ENCODE measurements at places on chromosomes 5 and 9. TPM values are rescaled to one million over a fixed set of nuclear protein-coding genes. Genes with fewer than 3 reads are reported as not detected.
A peak's percentile ranks its signal among the peaks of the same experiment; 100 is the strongest.

Gene OBP2B
- not detected for total RNA-seq

DNA sequence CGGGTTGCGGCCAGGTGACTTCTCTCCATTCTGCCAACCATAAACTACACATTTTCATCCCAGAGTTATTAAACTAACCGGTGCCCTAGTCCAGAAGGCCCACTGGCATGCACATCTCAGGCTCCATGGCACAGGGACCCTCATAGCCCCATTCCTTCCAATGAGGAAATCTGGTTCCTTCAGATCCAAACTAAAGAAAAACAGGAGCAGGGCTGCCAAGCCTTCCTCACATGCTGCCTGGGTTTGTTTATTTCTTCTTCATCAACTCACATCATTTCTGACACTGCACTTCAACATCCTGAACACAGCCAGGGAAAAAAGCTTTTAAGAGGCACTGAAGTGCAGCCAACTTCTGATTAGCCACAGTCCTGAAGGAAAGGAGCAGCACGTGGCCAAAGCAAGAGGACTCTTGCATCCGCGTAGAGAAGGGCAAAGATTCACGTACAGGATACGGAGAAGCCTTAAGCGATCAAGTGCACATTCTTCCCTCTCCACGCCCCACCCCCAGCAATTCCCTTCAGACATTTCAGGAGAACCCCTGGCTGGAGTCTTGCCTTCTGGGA lies 22.5 kb downstream of the LHFPL2 start:
- no peak for ATAC-seq

Gene SHISAL2B
- total RNA-seq, result not detected

- peak; percentile 52 for ATAC-seq
Measured at GRCh38 chr9:137804908-137805630, 72.5 kb upstream of the CACNA1B start.

DNA sequence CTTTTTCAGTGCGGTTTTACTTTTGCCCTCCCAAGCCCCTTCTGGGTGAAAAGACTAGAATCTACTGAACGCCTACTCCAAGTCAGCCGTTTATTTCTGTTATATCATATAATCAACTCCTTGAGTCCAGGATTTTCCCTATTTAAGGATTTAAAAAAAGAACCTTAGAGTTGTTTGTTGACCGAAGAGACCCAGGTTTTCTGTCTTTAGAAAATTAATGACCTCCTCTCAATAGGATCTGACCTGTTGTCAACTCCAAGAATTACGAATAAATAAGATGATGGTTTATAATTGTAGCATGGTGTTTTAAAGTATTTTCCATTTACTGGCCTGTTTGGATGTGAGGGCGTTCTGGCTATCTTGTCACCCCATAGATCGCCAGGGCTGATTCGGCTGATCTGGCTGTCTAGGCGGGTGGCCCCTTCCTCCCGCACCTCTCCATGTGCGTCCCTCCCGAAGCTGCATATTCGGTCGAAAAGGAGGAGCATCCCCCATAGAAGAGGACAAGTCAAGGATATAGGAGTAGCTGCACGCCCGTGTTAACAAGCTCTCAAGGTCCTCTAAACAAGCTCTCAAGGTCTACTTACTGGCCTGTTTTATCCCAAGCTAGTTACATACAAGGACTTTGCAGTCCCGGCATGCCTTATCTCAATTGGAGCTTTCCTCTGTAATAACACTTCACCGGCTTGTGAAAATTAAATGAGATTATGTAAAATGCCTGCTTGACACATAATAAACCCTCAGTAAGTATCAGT lies 1.1 kb upstream of the UBAP2 start:
- ATAC-seq, result no peak

Gene SMC2
- total RNA-seq, result 58.8 TPM

- no peak for ATAC-seq
Measured at GRCh38 chr9:123191680-123192079, 76.7 kb downstream of the STRBP start.

DNA sequence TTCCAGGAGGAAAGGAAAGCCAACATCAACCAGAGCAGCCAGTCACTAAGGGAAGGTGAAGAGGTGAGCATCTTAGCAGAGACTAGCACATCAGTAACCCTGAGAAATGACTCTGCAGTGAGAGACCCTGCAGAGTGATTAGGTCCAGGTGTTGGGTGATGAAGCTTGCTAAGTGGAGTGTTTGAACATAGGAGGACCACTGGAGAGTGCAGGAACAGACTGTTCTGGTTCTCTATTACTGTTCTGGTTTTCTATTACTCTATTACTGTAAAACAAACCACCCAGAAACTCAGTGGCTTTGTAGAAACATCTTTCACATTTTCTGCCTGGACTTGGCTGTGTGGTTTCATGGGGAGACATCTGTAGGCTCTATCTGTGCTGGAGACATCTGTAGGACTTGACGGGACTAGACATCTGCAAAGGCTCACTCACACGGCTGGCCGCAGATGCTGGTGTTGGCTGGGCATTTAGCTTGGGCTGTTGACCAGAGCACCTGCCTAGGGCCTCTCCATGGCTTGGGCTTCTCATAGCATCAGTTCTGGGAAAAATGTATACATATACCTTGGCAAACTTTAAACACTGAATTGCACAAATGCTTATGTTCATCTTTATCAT lies 33.4 kb upstream of the SPATA31E1 start:
- no peak for ATAC-seq
